ENCODE measurements at places on chromosomes 3 and 15.

GRCh38 chr3:9420850-9421549 is 23.6 kb downstream of the SETD5 start:
- DNase-seq: no peak

DNA sequence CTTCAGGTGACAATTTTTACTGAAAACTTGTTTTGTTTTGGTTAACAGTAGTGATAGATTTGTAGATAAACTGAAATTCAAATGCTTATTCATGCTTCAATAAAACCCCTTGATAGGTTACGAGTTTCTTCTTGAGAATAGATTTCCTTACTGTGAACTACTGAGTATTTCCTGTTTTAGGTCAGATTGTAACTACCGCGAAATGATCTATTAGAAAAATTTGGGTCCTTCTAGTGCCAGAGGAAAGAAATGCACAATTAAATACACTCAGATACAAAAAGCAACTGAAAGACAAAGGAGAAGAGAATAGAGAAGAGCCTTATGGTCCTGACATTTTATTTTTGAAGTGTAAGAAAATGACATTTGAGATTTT is 251.7 kb upstream of the TBL1XR1 start:
- no peak for DNase-seq

GRCh38 chr3:38925351-38925750 is 109.3 kb upstream of the SCN10A start:
- DNase-seq: no peak

- DNase-seq: no peak
Observed at GRCh38 chr3:52615166-52615565, 70.5 kb downstream of the PBRM1 start.

GRCh38 chr3:182971637-182972036 is 8.7 kb downstream of the DCUN1D1 start:
- no peak for DNase-seq

DNA sequence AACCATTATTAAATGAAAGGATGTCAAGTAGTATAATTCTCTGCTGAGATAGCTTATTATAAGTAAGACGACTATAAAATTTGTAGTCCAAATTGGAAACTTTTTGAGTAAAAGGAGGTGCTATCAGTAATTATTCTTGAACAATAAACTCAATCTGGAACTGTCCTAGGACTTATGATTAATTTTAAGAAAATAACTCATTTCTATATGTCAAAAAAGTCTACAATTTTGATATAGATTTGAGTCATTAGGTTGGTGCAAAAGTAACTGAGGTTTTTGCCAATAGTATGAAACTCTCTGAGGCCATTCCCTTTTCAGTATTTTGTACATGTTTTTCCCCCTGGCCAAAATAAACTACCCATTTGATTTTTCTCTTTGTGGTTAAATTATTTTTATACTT is 41.0 kb downstream of the LEKR1 start:
- no peak for DNase-seq

GRCh38 chr3:71053495-71053894 is 530.0 kb downstream of the FOXP1 start:
- no peak for DNase-seq

DNA sequence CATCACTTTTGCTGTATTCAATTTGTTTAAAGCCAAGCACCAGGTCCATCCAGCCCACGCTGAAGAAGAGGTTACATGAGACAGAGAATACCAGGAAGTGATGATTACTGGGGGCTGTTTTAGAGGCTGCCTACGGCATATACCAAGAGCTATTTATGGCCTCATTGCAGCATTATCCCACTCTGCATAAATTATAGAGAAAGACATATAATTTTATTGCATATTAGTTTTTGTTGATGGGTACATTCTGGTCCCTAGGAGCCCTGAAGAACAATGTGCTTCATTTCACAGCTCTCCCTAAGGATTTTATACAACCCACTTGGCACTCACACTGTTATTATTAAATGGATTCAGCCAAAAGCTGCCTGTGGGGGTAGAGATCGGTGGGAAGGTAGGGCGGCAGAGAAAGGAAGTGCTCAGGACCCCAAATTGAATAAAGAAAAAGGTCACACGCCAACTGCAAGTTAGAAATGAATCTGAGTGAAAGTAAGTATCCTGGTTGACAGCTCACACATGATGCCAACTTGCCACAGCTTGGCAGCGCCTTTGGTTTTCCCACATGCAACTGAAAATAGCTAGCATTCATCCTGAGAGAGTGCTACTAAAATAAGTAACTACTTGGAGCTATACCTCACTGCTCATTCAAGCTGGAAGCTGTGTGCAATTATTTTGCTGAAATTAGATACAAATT is 73.7 kb downstream of the CCNL1 start:
- DNase-seq: no peak

- no peak for DNase-seq
Observed at GRCh38 chr15:36879568-36880222, 220.7 kb downstream of the MEIS2 start.

GRCh38 chr3:89335693-89336092 is 228.3 kb downstream of the EPHA3 start:
- DNase-seq: no peak

DNA sequence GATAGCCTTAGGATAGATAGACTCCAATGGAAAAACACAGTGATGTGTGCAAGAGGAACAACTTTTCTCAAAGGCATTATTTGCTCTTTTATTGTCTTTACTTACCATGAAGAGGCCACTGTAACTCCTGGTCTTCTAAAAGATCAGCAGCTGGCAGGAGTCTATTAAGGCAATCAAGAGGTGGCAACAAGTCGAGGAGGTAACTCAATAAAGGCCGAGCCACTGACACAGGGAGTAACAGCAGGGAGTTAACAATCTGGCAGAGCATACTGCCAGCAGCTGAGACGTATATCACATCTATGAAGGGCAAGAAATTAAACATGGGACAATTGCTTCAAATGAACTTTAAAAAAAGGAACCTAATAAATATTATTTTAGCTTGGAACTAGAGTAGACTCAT is 106.2 kb downstream of the HERC1 start:
- DNase-seq: no peak

- DNase-seq: no peak
Observed at GRCh38 chr15:26838742-26839460, 28.0 kb upstream of the GABRA5 start.

DNA sequence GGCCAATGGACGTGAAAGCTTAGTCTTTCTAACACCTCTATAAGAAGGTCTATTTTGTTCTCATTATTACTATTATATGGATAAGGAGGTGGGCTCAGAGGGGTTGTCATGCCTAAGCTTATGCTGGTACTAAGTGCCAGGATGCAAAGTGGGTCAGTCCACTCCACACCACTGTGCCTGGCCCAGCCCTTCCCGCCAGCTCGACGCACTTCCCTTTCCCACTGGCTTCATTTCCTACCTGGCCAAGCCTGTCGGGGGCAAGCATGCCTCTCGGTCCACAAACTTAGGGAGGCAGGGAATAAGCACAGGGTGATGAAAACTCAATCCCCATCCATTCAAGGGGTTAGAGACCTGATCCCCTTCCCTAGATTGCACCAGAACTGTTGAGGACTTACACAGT is 5.9 kb upstream of the SYNM start:
- DNase-seq: no peak

DNA sequence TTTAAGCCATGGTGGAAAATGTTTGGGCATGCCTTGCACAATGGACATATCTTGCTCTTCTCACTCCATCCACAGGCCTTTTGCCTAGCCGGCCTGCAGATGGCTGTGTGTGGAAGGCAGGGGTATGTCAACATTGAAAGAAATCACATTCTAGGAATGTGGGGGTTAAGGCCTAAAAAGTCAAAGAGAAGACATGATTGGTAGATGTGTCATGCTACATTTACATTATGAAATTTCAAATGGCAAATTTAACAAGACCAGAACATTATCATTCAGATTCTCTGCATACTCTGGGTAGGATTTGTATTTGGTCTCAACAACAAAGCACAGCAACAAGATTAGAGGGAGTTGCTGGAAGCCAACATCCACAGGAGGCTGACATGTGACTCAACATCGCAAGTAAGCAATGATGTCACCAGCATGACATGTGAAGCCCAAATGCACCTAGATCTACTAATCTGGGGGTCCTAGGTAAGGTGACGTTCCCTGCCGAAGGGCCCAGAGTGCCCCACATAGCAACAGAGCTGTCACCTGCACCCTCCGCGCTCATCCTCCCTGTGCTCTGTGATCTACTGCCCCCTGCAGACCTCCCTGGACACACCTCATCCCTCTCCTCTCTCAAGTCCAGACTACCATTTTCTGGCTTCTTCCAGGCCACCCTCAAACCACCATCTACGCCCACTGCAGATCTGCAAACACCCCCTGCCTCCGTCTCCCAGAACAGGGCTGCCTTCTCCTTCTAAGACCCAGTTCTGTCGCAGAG is 39.4 kb downstream of the CLDN18 start:
- no peak for DNase-seq

DNA sequence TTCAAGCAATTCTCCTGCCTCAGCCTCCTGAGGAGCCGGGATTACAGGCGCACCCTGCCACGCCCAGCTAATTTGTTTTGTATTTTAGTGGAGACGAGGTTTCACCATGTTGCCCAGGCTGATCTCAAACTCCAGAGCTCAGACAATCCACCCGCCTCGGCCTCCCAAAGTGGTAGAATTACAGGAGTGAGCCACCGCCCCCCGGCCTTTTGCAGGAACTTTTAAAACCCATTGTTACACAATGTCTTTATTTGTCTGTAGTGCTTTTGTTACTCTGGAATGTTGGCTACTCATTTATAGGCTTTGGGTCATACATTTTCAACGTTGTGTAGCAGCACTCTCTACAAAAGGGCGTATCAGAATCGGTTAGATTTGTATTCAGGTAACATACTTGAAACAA is 499.1 kb downstream of the ROBO2 start:
- no peak for DNase-seq

DNA sequence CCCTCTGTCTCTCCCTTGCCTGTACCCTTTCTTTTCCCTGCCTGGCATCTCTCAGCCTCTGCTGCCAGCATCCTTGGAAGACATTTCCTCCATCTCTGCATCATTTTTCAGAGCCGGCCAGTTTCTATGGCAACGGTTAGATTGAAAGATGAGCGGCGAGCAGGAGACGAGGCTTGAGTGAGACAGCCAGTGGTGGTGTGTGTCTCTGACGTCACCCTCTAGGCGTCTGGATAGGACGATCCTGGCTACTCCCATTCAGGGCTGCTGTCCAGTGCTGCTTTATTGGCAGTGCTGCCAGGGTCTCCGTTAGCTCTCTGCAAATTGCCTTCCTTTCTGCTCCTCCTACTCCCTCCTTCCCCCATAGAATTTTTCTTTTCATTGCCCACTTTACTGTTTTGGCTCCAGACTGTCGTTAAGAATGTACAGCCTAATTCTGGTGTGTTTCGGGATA is 57.9 kb downstream of the TRAK1 start:
- DNase-seq: no peak

DNA sequence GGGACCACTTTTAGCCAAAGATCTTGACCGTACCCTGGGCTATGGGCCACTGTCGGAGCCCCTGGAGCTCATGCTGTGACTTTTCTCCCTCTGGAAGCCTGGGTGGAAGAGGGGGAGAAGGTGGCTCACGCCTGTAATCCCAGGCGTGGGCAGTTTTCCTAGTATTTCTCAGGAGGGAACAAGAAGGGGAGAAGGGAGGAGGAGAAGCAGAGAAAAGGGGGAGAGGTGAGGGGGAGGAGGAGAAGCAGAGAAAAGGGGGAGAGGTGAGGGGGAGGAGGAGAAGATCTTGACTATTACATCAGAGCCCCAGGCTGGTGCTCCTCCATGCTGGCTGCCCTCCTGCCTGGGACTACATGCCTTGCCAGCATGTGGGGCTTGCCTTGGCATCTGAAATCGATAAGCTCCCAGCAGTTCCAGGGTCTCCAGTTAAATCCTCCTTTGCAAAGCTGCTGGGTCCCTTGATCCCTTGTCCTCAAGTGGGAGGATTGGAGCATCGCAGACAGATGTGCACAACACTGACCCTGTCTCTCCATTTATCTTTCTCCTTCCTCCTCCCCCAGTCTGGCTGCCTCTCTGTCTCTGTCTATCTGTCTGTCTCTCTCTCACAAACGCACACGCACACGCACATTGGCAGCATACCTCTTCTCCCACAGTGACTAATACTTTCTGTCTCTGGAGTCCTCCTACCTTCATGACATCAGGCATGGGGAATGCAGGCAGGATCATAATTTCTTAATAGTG is 41.6 kb downstream of the MRAS start:
- no peak for DNase-seq

DNA sequence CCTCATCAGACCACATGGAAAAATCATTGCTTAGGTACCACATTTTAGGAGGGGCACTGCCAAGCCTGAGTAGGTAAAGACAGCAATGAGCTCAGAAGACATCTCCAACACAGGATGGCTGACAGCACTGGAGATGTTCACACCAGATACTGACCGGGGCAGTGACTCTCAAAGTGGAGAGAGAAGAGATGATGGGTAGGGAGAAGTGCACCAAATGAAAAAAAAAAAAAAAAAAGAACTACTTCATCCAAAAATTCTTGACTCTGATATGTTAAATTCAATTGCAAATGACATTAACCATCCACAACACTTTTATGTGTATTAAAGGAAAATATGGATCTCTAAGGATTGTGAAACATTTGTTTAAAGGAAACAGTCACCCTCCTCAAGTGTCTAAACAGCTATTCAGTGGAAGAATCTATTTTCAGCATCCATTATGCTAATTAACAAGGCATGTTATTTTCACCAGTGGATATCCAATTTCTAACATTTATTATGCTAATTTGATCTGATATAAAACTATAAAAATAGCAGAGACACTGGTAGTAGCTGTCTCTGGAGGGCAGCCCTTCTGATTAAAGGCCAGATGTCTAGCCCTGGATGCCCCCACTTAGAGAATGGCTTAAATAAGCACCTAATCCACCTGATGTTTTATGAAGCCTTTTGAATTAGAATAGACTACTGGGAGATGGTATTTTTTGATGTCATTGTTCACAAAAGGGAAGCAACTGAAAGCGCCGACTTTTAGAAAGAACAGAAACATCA is 48.2 kb upstream of the VGLL4 start:
- DNase-seq: no peak

DNA sequence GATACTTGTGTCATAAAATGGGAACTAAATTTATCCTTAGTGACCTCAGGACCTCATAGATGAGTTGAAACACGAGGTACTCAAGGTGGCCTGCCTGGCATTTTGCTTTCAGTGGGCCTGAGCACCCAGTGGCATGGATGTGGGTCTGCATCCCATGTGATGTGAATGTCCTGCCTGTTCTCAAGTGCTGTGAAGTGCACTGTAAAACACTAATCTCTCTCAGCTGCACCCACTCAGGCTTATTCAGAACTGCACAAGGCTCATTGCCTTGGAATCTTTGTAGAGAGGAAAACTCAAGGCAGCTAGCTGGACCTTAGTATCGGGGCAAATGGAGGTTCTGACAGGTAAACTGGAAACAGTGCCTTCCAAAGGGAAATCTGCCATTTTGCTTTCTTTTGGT is 767.0 kb downstream of the TUSC7 start:
- DNase-seq: no peak

DNA sequence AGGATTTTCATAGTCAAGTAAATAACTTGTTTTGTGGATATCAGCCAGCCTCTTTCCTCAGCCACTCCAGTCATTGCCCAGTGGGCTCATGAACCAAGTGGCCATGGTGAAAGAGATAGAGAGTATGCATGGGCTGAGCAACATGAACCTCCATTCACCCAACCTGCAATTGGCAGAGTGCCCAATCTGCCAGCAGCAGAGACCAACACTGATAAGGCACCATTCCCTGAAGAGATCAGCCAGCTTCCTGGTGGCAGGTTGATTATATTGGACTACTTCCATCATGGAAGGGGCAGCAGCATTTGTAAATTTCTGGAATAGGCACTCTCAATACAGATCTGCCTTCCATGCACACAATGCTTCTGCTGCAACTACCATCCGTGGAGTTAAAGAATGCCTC is 10.3 kb upstream of the MCF2L2 start:
- DNase-seq: no peak

GRCh38 chr15:85026304-85027032 is 44.8 kb downstream of the PDE8A start:
- DNase-seq: no peak

- no peak for DNase-seq
Observed at GRCh38 chr15:57540736-57541135, 51.0 kb upstream of the MYZAP start.

Measured in NCI-H2081 treated with DMSO at 0.1 percent for 48 hours (cell line).